Choroid plexus epithelial cell (primary cell): ENCODE measurements at places on chromosomes 13 and 19.

- DNase-seq, result no peak
Observed at GRCh38 chr19:20879501-20879900, 43.5 kb upstream of the ZNF85 start.

- no peak for DNase-seq
Observed at GRCh38 chr13:91725646-91726045, 327.2 kb downstream of the GPC5 start.

GRCh38 chr19:35373492-35373891 lies 2.6 kb downstream of the GPR42 start:
- no peak for DNase-seq

DNA sequence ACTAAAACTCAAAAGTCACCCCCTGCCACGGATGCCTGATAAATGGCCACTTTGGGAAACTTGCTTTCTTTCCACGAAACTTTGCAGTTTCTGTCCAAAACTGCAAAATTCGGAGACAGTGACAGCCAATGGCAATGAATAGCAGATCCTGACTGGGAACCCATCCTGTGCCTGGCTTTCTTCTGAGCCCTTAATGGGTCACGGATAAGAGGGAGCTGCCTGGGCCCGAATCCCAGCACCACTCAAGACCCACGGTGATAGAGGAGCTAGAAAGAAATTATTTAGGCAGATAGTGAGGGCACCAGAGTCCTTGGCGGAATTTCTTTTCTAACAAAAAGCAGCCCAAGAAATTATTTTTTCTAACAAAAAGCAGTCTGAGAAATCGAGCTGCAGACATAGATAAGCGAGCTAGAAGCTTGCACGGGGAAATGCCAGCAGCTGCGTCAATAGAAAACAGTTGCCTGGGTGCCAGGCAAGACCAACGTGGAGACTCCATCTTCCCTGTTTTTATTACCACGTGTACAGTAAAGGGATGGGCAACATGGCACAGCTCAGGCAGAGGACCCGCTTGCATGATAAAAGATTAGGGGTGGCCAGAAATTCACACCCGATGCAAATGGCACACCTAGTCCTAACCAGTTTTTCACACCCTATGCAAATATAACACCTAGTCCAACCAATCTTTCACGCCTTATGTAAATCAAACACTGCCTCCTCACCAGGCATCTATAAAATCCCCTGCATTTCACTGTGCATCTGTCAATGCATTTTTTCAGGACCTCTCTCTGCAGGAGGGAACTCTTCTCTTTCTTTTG lies 7.1 kb upstream of the HSH2D start:
- no peak for DNase-seq

GRCh38 chr19:18292810-18293641 lies 11.6 kb upstream of the JUND start:
- peak; percentile 82 for DNase-seq

- DNase-seq, result no peak
Observed at GRCh38 chr13:106899442-106899841, 331.5 kb upstream of the ARGLU1 start.

DNA sequence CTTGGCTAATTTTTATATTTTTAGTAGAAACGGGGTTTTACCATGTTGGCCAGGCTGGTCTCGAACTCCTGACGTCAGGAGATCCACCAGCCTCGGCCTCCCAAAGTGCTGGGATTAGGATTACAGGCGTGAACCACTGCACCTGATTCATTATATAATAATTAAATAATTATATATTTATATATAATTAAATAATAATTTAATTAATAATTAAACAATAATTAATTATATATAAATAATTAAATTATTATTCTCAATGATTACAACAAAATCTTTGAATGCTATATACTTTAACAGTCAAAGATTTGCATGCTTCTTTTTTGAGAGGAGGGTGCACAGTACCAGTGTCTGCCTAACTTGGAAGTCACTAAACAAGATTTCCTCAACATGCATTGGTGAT lies 872.3 kb downstream of the EFNB2 start:
- no peak for DNase-seq

GRCh38 chr19:6312018-6312417 lies 21.4 kb downstream of the ACER1 start:
- DNase-seq, result no peak

DNA sequence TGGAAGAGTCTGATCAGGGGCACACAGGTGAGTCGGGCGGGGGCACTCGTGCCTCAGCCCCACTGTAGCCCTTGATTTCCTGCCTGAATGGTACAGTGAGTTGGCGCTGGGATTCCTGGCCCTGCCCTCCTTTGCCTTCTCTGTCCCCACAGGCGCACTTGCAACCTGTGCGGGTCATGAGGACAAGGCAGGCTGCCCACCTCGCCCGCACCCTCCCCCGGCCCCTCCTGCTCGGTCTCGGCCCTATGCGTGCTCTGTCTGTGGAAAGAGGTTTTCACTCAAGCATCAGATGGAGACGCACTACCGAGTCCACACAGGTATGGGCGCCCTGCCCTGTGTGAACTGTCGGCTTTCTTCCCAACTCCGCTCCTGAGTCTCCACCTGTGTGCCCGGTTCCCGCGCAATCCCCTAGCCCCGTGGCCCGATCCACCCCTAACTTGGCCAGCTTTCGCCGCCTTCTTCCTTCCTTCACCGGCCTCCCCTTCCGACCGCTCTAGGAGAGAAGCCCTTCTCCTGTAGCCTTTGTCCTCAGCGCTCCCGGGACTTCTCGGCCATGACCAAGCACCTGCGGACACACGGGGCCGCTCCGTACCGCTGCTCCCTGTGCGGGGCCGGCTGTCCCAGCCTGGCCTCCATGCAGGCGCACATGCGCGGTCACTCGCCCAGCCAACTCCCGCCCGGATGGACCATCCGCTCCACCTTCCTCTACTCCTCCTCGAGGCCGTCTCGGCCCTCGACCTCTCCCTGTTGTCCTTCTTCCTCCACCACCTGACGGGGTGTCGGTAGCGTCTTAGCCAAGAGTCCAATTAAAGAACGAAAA lies 1.6 kb upstream of the KMT2B start:
- peak; percentile 41 for DNase-seq
